HCEC 1CT (cell line): ENCODE measurements at places on chromosomes 5 and 9.
A peak's percentile ranks its signal among the peaks of the same experiment; 100 is the strongest.

DNA sequence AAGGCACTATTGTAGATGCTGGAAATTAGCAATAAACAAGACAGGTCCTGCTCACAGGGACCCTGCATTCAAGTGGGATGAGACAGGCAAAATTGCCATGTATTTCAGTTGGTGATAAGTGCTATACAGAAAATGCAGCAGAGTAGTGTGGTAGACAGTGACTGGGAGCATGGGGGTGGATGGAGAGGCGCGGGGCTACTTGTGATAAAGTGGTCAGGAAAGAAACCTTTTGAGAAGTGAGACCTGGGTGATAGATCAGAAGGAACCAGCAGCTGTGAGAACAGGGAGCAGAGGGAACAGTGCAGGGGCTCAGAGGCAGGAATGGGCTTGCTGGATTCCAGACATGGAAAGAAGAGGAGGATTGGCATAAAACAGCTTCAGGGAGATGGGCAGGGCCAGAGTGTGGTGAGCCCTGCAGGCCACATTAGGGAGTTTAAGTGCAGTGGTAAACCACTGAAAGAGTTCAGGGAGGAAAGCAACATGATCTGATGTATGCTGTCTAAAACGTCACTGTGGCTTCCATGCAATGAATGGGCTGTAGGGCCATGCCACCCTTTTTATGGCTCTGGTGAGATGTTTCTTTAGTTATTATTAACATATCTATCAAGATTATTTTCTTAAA, 7.3 kb downstream of the CRHBP start:
- no peak for DNase-seq

DNA sequence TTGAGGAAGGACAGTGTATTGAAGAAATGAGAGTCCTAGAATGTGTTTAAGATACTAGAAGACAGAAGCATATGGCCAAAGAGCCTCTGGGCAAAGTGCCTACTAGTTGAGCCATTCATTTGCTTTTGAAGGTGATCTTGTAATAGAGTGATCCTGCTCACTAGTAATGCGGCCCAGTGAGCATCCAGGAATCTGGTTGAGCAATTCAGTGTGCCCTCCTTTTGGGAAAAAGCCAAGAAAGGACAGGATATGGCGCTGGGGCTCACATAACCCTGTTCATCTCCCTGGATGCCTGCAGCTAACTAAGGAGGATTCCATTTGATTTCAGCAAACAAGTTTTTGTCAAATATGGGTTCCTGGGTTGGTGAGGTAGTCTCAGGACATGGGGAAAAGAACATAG, 16.3 kb downstream of the ADAM19 start:
- DNase-seq = peak; percentile 87

DNA sequence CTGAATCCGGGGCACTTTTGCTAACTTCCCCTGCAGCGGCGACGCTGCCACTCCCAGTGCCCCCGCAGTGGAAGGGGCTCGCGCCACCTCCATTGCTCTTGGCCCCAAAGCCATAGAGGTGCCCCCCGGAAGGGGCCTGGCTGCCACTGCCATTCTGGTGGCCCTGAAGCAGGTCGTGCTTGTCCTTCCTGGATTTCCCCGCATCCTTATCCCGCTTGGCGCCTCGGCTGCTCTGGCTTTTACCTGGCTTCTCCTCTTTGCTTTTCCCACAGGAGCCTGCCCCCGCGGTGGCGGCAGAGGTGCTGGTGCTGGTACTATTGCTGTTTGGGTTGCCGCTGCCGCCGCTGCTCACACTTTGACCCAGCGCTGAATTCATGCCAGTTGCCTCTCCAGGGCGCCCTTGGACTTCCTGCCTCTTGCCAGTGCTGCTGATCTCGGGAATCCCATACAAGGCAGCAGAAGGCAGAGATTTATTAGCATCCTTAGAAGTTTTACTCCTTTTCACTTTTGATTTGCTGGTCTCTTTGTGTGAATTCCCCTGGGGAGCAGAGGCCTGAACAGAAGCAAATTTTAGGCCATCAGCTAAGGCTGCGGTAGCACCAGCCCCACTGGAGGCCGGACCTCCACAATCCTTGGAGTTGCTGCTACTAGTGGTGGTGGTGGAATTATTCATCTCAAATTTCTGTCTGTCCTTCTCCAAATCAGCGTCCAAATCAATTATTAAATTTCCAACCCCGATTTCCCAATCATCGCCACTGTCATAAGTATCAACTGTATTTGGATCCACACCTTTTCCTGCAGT, 2.1 kb downstream of the ZNF608 start:
- DNase-seq = peak; percentile 68

- DNase-seq = peak; percentile 40
Measured at GRCh38 chr9:14326264-14326826, 12.4 kb upstream of the NFIB start.

DNA sequence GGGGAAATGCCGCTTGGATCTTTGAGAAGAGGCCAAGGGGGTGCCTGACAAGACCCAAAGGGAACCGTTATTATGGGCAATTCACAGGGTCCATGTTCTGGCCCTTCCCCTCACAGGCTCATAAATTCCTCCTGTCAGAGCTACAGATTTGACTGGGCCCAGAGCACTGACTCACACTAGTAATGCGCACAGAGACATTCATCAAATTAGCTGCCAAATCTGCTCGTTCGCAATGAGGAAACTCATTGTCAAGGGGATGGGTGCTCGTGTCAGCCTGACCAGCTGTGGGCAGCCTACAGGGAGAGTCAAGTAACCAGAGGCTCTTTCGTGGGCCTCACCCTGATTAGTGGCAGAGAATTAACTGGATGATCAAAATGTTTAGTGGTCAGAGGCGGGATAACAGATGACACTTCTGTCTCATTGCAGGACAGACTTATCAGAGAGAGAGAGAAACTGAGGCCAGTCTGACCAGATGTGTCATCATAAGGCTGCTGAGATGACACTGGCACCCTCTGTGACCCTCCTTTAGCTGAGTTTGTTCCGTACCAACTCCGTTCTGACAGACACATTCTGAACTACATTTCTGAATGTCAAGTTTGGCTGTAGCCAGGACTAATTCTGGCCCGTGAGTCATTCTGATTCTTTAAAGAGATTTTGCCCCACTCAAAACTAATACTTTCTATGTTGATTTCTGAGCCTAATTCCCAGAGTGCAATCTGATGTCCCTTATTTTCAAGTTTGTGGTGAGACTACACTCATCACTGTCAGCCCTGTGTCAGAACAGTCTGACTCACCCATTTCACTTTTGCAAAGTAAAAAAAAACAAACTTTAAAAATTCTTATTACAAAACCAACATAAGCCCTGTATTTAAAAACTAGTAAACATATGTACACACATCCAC, 377.1 kb downstream of the ACTL7B start:
- DNase-seq = peak; percentile 96

- peak; percentile 61 for DNase-seq
Measured at GRCh38 chr5:142611154-142611553, 74.7 kb downstream of the FGF1 start.

GRCh38 chr5:80216753-80217596, 38.9 kb downstream of the SERINC5 start:
- DNase-seq = no peak

GRCh38 chr9:111661150-111661801, at the start of gene GNG10:
Gene GNG10, plus strand, starts transcription at chr9:111661605. Its CDS starts 30 bp downstream, at chr9:111661635.
- peak; percentile 52 for DNase-seq

DNA sequence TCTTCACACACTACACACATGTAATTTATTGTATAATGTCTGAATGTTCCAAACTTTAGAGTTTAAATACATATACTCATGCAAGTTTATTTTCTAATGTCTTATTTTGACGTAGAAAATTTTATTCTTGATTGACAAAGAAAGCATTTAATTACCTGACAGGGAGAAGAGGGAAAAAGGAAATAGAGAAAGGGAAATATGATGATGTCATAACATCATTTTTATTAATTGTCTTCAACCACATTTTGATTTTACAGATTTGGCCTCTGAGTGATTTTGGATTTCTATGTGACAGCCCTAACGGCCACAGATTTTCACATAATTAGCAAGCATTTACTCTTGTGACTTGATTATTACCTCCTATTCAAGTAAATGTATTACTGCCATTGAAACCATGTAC, 106.1 kb upstream of the FSTL4 start:
- DNase-seq = no peak

- no peak for DNase-seq
Measured at GRCh38 chr5:83387041-83387440, 84.5 kb upstream of the VCAN start.

DNA sequence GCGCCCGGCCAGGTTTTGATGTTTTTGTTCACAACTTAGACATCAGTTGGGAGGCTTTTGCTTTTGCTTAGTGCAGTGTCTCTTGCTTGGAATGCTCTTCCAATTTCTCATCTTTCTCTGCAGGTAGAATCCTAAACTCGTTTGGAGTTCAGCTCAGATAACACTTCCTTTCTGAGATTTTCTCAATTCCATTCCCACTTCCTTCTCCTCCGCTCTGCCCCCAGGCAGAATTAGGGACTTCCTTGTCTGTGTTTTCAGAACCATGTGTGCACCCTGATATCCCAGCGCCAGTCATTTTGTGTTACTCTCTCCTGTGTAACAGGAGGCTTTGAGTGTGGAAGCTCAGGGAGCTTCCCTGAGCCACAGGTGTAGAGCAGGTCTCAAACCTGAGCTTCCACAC, 171.0 kb downstream of the INSYN2B start:
- no peak for DNase-seq

DNA sequence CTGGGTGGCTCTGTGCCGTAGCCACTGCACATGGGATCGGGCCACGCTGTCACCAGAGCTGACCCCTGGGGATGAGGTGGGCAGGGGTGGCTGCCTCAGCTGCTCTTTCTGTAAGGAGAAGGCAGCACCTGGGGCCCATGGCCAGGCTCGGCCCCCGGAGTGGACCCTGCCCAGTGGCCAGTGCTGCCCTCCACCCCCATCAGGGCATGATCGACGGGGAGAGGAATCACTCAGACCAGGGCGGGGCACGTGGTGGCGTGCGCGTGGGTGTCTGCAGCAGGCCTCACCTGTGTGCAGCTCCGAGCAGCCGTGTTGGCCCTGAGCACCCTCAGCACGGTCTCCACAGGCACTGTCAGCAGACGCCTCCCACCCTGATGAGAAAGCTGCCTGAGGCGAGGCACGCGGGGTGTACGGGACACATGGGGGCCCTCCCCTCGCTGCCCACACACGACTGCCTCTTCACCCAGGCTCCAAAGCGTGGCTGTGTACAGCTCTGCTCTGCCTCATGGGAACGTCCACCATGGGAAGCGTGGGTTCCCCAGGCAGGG, 8.6 kb upstream of the CARD9 start:
- DNase-seq = no peak

DNA sequence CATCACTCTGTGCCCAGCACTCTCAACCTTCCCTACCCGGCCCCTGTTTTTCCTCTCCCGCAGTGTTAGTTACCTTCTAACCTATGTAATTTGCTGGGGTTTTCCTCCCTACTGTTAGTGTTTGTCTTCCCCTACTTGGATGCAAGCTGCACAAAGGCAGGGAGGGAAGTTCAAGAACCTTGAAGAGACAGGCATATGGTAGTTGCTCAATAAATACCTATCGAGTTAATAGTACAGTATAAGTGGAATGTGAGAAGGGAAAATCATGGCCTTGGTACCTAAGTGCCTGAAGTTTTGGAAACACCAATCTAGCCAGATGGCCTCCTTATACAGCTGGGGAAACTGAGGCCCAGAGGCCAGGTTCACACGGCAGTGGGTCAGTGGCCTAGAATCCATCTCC, 24.2 kb downstream of the PDGFRB start:
- no peak for DNase-seq

DNA sequence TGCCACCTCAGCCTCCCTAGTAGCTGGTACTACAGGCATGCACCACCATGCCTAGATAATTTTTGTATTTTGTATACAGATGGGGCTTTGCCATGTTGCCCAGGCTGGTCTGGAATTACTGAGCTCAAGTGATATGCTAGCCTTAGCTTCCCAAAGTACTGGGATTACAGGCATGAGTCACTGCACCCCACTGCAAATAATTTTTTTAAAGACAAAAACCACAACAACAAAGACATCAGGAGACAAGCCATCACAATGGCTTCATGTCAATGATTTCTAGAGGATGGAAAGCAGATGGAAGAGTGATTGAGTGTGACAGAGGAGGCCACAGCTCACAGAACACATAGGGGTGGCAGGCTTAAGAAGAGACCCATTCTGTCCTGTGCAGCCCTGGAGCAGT, 97.9 kb upstream of the PCSK1 start:
- peak; percentile 45 for DNase-seq

DNA sequence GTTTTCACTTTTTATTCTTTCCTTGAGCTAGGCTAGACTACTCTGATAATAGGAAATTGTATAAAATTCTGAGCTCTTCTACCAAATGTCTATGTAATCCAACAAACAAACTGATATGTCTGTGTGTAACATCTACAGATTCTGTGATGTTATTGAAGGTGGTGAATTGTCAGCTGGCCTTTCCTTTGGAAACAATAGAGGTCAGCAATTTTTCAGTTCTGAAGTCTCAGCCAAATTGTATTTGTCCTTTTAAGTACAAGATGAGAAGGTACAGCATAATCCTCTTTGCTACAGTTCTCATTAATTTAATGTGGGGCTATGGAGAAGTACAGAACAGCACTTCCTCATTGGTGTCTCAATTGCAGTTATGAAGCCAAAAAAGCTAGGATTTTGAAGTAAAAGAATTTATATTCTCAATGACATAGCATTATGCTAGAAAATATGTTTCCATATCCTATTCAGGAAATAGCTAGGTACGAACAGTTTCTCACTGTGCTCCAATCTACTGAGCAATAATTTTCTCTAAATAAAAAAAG, 198.0 kb downstream of the HINT1 start:
- DNase-seq = no peak

DNA sequence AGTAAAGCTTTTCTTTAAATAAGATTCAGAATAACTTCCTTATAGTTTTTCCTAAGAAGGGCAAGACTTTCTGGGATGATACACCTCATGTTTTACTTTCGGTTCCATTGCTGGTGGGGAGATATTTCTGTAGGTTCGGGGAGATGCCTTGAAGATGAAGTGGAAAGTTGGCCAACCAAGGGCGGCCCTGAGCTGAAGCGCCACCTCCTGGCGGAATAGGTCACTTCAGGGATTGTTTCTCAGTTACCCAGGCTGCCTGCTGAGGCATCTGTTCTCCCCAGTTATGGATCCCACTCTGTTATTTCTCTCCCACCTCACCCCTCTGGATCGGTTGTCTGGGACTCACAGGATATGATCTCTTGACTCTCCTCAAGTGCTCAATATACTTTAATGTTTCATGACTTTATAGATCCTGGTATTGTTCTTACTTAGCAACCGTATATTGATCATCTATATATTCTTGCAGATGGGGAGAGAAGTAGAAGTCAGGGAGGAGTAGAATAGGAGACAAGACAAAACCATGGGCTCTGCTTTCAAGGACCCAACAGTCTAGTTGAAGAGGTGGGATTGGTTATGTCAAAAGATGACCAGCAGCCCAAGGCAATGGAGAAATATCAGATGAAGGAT, 23.4 kb downstream of the MEGF10 start:
- peak; percentile 53 for DNase-seq

DNA sequence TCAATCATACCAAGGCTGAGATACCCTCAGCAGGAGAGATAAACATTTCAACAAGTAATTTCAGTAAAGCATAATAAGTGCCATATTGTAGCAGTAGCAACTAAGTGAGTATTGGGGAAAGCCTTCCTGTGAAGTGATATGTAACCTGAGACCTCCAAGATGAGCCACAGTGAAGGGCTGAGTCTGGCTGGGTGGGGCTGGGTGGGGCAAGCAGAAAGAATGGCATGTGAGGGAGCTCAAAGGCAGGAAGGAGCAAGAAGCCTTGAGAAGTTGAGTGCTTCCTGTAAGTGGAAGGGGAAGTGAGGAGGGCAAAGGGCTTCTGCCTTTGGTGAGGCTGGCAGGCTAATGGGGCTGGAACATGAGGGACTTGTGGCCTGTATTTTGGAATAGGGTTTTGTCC, 19.7 kb upstream of the ASTN2 start:
- DNase-seq = no peak
